Fibroblast of villous mesenchyme (primary cell): ENCODE measurements at places on chromosomes 16 and 17. TPM values are rescaled to one million over a fixed set of nuclear protein-coding genes. Genes with fewer than 3 reads are reported as not detected.

The SOX15 gene
- under 0.01 and 0.64 TPM in 2 replicates for total RNA-seq

The B4GALNT2 gene
- total RNA-seq, result under 0.01 TPM in 2 replicates

The USP6 gene
- not detected in 2 replicates for total RNA-seq

The CEP295NL gene
- total RNA-seq, result 3.9 and 5.6 TPM in 2 replicates

The TIMM22 gene
- 16.8 and 20.3 TPM in 2 replicates for total RNA-seq

The SPATA32 gene
- total RNA-seq, result under 0.01 TPM in 1 of 2 replicates, not detected in the other

The RAP1GAP2 gene
- 3.9 and 5.2 TPM in 2 replicates for total RNA-seq

The CCDC200 gene
- total RNA-seq, result not detected in 2 replicates

The ABCC1 gene
- total RNA-seq, result 26.1 and 34.1 TPM in 2 replicates

The FA2H gene
- not detected in 2 replicates for total RNA-seq
